Left kidney (tissue), 8 donors: ENCODE measurements at places on chromosomes 1 and 21. TPM values are rescaled to one million over a fixed set of nuclear protein-coding genes. Genes with fewer than 3 reads are reported as not detected.

DNA sequence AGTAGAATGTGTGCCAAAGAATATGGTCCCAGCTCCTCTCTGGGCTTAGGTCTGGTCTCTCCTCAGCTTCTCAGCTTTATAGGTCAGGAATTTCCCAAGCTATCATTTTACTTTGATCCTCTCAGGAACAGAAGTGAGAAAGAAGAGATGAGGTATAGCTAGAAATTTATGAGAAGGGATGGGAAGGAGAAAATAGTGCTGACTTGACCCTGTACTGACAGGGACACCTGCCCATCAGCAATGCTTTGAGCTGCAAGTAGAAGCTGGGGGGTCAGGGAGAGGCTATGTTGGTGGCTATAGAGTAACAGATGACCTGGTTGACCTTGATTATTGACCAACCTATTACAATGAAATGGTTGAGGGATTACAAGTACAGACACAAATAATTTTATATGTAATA lies 75.0 kb downstream of the XCL2 start:
- no peak for DNase-seq

DNA sequence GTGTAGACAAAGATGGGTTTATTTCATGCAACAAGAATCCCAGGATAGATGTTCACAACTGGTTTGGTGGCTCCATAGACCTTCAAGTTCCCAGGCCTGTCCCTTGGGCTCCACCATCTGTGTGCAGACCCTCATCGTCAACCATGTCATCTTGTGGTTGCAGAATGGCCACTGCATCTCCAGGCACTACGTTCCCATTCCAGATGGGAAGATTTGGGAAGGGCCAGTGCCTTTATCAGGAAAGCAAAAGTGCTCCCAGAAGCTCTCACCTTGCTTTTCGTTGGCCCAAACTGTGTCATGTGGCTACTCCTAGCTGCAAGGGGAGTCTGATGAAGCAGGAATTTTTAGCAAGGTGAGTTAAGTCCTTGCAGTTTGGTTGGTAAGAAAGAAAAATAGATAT lies 12.8 kb downstream of the TMCC2 start:
- no peak for DNase-seq

DNA sequence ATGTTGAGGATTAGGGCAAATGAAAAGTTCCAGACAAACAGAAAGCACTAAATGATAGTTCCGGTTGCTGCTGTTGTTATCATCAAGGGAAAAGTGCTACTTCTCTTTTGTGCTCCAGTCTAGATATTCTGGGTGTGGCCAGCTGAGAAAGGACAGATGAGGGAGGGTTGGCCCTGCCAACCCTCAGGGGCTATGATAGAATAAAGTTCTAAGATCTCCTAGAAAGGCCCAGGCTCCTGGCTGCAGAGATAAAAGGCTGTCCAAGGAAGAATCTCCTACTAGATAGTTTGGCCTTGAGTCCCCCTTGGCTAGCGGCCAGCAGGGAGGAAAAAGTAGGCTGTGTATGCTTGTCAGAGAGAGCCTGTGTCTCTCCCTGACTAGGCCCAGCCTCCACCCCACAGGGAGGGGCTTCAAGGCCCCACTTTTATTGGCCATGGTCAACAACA lies 31.5 kb downstream of the RIMS3 start:
- DNase-seq = no peak

GRCh38 chr1:25991937-25992688 lies 5.8 kb downstream of the PAFAH2 start:
- no peak for DNase-seq

ADSS2 gene
- 67.4 TPM for polyA plus RNA-seq

DNA sequence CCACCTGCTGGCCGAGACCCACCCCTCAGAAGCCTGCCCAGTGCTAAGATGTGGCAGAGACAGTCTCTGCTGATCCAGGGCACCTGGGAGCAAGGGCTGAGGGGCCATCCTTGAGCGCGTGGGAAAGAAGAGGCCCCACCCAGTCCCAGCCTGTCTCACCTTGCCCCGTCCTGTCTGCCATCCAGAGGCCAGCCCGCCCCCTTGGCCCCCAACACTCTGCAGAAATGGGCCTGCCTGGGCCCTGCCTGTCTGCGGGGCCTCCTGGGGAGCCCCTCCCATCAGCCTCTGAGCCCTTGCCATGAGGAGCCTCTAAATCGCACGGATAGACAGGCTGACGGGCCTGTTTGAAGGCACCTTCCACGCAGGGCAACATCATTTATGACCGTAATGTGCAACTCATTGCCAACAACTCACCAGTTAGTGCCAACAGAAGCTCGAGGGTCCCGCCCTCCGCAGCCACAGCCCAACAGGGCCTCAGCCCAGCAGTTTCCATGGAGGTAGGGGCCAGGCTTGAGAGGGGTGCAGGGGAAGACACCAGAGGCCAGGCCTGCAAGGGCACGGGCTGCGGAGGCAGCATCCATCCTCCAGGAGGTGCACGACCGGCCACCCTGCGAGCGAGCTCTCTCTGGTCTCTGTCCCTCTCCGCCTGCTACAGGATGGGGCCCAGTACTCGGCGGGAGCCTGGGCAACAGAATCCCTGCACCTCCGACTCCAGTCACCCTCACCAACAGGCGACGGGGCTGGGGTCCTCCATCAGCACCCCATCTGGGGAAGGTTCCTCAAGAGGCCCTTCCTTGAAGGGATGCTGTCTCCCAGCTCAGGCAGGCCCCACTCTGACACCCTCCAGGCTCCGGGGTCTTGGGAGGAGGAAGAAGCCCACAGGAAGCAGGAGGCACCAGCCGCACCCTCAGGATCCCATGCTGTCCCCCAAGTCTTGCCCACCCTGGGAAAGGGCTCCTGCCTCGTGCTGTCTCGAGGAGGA lies 78.0 kb downstream of the MEGF6 start:
- DNase-seq = no peak

DNA sequence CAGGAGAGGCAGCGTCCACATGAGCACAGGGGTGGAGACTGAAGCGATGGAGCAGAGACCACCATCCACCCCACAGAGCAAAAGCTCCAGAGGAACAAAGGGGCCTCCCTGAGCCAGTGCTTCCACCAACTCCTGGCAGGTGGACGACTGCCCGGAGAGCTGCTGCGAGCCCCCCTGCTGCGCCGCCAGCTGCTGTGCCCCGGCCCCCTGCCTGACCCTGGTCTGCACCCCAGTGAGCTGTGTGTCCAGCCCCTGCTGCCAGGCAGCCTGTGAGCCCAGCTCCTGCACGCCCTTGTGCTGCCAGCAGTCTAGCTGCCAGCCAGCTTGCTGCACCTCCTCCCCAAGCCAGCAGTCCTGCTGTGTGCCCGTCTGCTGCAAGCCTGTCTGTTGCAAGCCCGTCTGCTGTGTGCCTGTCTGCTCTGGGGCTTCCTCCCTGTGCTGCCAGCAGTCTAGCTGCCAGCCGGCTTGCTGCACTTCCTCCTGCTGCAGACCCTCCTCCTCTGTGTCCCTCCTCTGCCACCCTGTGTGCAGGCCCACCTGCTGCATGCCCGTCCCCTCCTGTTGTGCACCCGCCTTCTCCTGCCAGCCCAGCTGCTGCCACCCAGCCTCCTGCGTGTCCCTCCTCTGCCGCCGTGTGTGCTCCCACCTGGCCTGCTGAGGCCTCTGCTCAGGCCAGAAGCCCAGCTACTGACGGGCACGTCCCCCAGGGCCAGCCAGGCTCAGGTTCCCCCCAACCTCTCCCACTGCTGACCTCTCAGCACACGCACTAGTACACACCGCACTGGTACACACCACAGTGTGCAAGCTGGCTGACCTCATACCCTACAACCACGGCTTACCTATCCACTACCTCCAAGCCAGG lies 5.4 kb downstream of the KRTAP10-12 start:
- no peak for DNase-seq

GRCh38 chr1:2566101-2567045 lies 10.2 kb downstream of the TNFRSF14 start:
- DNase-seq = no peak

WNT3A gene
- polyA plus RNA-seq = 0.07 TPM

- no peak for DNase-seq
Measured at GRCh38 chr1:69485616-69486015, 82.1 kb upstream of the LRRC7 start.

TNFRSF14 gene
- 17.8 TPM for polyA plus RNA-seq

- no peak for DNase-seq
Measured at GRCh38 chr1:174966008-174966572, 33.7 kb upstream of the CACYBP start.

CFAP126 gene
- 15.2 TPM for polyA plus RNA-seq

- DNase-seq = no peak
Measured at GRCh38 chr21:31599563-31599962, 59.9 kb upstream of the SOD1 start.

DNA sequence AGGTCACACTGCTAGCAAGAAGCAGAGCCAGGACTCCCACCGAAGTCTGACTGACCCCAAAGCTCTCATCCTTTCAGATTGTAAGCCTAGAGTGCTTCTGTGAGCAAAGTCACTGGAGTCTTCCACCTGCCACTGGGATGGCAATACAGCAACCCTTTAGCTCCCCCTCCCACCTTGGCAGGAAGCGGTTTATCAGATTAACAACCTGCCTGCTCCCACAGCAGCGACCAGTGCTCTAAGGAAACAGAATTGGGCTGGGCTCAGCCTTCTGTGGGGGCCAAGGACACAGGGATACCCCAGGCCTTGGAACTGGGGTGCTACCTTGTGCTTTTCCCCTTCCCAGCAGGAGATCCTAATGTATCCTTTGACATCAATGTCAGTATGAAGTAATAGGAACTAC lies 76.0 kb downstream of the GFI1 start:
- DNase-seq = no peak

GRCh38 chr21:25582164-25582790 lies 25.0 kb downstream of the MRPL39 start:
- DNase-seq = no peak

GRCh38 chr1:86201311-86201710 lies 44.7 kb upstream of the COL24A1 start:
- no peak for DNase-seq

DNA sequence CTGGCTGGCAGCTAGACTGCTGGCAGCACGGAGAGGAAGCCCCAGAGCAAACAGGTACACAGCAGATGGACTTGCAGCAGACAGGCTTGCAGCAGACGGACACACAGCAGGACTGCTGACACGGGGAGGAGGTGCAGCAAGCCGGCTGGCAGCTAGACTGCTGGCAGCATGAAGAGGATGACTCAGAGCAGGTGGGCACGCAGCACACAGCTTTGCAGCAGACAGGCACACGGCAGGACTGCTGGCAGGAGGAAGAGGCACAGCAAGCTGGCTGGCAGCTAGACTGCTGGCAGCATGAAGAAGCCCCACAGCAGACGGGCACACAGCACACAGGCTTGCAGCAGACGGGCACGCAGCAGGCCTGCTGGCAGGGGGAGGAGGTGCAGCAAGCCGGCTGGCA lies 498 bp downstream of the KRTAP10-2 start:
- DNase-seq = no peak

DNA sequence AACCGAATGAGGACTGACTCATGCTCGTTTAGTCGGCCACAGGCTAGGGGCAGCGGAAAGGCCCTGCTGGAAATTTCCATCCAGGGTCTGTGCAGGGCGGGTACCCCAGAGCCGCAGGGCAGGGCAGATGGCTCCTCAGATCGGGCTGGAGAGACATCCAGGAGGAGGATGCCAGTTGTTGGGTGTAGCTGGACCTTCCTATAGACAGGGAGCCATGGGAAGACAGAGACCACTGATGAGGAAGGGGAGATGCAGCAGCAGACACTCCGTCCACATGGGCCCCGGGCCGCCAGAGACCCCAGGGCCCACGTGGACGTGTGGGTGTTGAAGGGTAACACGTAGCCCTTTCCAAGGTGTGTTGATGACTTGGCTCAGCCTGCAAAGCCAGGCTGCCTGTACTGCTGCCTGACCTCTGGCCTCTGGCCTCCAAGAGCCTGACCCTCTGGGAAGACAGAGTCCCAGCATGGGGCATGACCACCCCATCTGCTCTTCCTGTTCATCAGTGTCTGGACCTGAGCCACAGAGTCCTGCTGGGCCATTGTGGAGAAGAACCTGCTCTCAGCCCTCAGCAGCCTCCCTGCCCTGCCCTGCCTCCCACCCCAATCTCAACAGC lies 4.8 kb downstream of the GNG4 start:
- DNase-seq = no peak

- no peak for DNase-seq
Measured at GRCh38 chr1:226195144-226195543, 8.6 kb upstream of the ACBD3 start.

GRCh38 chr1:184393962-184394361 lies 7.1 kb downstream of the C1orf21 start:
- DNase-seq = no peak

ITGB3BP gene
- polyA plus RNA-seq = 84.2 TPM

DNA sequence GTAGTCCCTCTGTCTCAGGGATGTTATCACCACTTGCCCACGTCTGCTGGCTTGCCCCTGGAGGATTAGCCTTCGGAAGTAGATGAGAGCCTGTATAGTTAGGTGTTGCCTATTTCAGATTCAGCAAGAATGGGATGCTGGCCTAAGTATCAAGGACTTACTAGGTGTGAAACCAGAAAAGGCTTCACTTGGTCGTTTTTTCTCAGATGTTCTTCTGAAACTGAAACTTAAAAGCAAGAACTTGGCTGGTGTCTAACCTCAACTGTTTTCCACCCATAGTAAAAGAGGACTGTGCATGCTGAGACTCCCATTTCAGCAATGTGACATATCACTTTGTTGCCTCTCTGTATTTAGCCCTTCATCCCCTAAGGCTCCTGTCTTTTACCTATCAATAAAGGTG lies 67.0 kb upstream of the LRRC53 start:
- DNase-seq = no peak

TMPRSS2 gene
- polyA plus RNA-seq = 36.0 TPM

DNA sequence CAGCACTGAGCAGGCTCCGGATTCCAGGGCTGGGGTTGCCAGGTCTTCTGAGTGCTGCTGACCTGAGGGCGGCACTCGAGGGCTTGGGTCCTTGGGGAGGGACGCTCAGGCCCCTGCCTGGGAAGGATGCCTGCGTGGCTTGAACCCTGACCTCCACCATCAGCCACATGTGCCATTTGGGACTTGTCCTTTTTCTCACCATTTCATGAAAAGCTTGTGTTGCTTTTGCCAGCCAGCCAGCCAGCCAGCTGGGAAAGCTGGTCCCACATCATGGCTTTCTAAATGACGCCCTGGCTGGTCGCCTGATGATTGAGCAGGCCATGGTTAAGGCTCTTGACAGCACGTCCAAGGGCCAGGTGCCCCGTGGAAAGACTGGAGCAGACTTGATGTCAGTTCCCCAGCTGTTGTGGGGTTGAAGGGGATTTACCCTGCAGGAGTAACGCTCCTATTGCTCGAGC lies 168.7 kb downstream of the CAMTA1 start:
- DNase-seq = no peak
